ENCODE measurements at places on chromosomes 1 and 21.

GRCh38 chr1:108878678-108879077 is 1.9 kb downstream of the GPSM2 start:
- DNase-seq = no peak

- DNase-seq = no peak
Observed at GRCh38 chr1:67209521-67209920, 43.3 kb downstream of the IL23R start.

DNA sequence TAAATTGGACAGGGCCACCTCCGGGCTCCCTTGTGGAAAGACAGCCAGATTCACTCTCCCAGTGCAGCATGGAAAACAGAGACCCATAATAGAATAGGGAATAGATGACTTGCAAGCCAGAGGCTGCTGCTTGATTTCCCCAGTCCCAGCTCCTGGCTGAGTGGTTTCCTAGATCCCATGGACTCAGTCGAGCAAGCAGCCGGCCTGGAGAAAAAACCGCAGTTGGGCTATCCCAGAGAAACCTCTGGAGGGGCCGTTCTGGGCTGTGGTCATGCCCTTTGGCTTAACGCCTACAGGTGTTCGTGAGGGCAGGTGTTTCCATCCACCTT is 61.7 kb downstream of the ELK4 start:
- DNase-seq = no peak

GRCh38 chr1:230278871-230279582 is 147.1 kb downstream of the PGBD5 start:
- DNase-seq = no peak

DNA sequence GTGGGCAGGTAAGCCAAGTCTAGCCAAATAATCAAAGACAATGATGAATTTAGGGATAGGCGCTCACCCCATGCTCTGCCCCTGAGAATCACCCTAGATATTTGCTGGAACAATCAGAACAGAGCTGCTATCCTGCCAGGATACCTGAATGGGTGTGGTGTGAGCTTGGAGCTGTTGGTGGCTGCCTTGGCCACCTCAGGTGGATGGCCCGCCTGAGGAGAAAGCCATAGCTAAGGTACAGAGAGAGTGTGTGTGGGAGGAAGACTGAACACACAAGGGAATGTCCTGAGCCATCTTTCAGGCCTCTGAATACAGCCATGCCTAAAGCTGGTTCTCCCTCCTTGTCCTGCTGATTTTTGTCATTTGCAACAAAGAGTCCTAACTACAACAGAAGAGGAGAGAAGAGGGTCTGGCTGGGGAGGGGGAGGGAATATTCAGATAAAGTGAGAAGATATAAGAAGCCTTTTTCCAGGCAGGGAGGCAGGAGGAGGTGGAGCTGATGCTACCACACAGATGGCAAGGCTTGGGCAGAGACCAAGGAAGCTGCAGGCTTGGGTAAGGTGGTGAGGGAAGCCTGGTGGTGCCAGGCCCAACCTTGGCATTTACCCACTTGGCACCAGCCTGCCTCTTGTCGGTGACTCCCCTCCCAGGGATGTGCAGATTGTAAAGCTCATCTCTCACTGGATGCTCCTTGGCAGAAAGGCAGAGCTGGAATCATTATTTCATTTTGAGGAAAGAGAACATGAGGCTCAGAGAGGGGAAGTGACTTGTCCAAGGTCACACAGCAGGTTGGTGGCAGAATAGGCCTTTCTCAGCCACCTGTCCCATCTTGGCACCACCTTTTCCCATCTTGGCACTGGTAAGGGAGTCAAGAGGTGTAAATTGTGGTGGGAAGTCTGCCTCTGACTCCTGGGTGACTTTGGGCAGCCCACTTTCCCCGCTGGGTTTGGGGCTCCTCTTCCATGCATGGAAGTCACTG is 49.7 kb downstream of the NKAIN1 start:
- no peak for DNase-seq

GRCh38 chr1:220768126-220768601 is 18.5 kb upstream of the MTARC1 start:
- no peak for DNase-seq

DNA sequence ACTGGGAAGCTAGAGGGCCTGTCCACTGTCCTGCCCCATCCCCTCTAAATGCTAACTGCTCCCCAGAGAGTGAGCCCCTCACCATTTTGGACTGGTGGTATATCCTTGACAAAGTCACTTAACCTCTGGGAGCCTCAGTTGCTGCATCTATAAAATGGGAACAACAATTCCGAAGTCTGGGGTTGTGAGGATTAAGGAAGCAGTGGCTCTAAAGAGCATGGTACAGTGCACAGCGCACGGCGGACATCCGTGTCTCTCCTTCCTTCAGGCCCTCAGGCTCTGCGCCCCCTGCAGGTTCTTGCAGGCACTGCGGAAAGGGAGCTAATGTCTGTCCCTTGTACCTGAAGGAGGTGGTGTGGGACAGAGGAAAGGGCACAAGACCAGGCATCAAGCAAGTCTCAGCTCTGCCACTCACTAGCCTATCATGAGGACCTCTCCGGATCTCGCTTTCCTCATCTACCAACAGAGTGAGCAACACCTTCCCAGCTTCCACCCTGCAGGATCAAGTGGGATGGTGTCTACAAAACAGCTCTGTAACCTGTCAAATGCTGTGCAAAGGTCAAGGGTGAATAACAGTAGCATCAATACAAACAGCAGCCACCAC is 20.1 kb downstream of the ECE1 start:
- DNase-seq = peak; percentile 84

DNA sequence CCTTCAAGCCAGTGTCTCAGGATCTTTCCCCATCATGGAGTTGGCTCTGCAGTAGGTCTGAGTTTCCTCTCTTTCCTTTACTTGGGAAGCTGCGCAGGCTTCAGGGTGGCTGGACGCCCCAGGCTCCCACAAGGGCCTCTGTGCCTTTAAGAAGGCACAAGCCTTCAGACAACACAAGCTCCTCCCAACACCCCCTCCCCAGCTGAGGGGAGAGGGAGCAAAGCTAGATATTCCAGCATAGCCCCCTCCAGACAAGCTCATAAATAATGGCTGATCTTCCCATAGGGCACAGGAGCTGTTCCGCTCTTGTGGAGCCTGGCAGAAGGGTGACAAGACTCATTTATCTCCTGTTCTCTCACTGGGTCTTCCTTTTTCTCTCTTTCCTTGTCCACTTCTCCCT is 27.9 kb upstream of the ATP2B4 start:
- DNase-seq = no peak

- DNase-seq = no peak
Observed at GRCh38 chr1:225617479-225617878, 35.4 kb downstream of the ENAH start.

DNA sequence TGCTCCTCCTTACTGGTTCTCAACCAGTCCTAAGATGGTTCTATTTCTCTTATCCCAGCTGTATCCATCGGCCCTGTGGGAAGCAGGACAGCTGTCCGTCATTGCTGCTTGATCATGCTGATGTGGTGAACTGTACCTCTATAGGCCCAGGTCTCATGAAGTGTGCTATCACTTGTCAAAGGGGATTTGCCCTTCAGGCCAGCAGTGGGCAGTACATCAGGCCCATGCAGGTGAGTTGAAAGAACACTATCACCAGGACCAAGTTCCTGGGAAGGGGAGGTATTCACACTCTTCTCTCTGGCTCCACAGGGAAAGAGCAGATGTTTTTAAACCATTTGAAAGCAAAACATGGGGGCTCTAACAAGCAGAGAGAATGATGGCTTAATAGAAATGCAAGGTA is 302.6 kb downstream of the PAPPA2 start:
- no peak for DNase-seq

DNA sequence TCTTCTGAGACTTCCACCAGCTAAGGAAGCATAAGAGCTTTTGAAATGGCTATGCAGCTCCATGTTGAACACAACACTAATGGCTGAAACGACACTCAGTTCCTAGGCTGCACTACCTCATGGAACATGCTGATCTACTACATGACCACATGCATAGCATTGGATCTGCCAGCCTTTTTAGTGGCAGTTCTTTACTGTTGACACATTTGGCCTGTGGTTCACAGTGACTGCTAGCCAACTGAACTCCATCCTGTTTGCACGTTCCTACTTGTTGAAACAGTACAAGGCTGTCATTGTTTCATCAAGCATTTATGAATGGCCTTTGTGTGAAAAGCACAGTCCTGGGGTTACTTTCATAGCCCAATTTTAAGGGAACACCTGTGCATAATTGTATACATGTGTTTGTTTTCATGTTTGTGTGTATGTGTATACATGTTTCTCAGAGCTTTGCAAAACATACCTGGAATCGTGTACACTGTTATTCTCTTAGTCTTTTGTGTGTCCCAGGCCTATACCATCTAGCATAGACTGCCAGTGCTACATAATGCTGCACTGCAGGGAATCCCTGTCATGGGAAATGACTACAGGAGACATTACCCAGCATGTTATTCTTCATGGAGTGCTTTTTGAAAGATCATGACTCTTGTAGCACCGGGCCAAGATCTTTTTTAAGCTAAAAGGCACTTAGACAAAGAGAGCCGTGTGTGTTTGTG is 179.6 kb upstream of the ESRRG start:
- DNase-seq = no peak

DNA sequence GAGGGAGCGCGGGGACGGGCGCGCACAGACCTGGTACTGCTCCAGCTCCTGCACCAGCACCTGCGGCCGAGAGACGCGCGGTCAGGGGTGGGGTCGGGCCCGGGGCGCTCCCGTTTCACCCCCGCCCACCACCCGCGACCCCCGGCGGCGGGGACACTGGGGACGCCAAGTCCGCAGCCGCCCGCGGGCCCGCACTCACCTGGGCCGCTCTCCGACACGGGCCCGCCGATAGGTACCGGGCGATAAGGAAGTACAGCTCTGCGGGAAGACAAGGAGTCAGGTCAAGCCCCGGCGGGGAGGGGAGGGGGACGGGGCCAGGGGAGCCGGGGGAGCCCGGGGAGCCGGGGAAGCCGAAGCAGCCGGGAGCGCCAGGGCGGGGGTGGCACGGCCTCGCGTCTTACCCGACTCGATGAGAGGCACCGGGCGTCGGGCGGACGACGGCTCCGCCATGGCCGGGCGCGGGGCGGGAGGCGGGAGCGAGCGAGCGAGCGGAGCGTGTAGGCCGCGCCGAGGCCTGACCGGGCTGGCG is 326 bp downstream of the BRWD1 start:
- DNase-seq = peak; percentile 65

DNA sequence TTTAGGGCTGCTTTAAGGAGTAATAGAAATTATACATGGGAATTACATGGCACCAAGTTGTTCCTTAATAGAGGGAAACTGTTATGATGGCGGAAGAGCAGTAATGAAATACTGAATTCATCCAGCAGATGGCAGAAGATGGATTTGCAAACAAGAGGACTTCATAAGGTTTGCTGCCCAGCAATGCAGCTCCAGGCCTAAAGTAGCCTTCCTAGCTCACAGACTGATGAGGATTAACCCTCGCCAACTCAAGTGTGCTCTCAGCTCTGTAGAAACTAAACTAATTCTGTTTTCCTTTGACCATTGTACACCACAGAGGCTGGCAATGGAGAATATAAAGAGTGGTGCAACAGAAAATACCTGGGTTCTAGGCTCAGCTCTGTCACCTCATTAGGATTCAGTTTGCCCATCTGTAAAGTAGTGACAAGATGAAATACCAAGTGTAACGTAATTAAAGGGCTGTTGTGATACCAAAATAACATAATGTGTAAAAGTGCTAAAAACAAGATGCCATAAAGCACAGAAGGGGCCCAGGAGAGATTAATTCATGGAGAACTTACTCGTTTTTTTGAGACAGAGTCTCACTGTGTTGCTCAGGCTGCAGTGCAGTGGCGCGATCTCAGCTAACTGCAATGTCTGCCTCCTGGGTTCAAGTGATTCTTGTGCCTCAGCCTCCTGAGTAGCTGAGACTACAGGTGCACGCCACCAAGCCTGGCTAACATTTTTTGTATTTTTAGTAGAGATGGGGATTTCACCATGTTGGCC is 102.4 kb upstream of the SERBP1 start:
- DNase-seq = peak; percentile 54

DNA sequence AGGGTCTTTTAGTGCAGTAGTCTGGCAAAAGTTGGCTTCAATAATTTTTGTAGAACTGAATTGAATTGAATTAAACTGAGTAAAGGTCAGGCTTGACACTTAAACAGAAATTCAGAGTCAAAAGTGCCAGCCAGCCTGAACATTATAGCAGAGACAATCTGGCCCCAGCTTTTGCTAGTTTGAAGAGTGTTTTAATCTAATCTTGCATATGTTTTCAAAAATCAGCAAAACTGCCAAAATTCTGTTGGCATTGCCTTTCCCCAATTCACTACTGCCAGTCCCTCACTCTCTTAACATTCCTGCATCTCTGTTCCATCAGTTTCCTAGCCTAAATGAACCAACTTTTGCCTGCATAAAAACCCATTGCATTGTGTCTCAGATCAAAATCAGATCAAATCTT is 403.8 kb downstream of the NUF2 start:
- no peak for DNase-seq

DNA sequence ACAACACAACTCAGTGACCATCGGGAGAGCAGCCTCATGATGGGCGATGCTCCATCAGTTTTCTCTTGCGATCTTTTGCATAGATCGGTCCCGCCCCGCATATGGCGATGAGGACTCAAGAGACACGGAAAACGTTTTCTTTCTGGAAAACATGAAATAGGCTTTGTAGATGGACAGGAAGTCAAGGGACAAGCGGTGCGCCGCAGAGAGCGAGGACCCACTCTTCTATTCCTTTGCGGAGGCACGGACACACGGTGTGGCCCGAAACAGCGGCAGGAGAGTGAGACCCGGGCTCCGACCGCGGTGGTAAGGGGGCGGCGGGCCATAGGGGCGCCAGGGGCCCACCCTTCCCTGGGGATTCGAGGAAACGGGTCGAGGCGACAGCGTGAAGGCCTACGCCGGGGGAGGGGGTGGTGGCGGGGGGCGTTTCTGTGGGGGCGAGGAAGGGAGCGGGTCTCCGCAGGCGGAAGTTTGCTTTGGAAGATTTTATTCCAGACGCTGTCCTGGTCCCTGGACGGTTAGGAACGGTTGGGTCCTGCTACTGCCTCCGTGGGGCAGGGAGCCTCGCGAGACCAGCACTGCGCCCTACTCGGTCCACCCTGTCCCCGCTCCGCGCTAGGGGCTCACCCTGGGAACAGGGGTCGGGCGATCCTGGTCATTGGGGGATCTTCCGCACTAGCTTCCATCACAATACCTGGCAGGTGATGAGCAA is 796 bp upstream of the TDRKH start:
- DNase-seq = peak; percentile 26

- DNase-seq = no peak
Observed at GRCh38 chr1:199009447-199009846, 370.6 kb downstream of the PTPRC start.

GRCh38 chr1:200795156-200795555 is 56.5 kb downstream of the CAMSAP2 start:
- no peak for DNase-seq

DNA sequence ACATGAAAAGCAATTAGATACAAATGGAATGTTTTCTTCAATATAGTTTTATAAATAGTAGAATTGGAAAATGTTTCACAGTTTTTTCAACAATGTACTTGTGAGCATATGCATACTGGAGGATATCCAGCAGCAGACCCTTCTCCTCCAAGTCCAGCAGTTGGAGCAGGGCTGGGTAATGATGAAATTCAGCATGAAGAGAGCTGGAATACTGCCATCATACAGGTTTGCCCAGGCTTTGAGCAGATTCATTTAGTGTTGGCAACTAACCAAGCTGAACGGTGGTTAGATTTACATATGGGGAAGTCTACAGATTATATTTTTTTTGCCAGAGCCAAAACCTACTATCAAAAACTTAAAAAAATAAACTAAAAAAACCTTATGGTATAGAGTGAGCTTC is 38.3 kb downstream of the WDR3 start:
- DNase-seq = no peak

Data from germinal center (tissue), 1 donor.